ENCODE measurements at places on chromosomes 6 and 20.
A peak's percentile ranks its signal among the peaks of the same experiment; 100 is the strongest.

GRCh38 chr6:43671801-43672690, 15.5 kb downstream of the MRPS18A start:
- no peak for DNase-seq

DNA sequence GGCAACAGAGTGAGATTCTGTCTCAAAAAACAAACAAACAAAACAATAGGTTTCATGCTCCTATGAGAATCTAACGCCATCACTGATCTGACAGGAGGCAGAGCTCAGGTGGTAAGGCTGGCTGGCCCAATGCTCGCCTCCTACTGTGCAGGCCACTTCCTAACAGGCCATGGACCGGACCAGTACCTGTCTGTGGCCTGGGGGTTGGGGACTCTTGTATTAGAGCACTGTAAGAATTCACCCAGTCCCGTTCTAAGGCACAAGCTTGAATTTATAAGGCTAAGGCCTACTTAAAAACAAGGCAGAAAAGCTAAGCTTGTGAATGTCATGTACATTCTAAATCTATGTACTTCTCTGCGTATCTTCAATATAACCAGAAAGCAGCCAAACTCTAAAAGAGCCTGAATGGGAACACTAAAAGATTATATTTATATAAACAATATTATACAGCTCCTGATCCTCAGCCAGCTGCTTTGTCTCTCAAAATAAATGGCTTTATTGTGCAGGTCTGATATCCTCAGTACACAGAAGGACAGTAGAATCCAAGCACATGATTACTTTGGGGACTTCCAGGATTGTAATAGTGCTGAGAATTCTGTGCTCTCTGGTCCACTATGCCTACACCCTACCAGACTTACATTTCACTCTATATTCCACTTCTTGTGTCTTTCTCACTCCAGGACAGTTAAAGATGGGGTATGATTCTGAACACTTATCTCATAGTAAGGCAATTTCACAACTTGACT, 64.5 kb upstream of the DST start:
- DNase-seq: no peak

DNA sequence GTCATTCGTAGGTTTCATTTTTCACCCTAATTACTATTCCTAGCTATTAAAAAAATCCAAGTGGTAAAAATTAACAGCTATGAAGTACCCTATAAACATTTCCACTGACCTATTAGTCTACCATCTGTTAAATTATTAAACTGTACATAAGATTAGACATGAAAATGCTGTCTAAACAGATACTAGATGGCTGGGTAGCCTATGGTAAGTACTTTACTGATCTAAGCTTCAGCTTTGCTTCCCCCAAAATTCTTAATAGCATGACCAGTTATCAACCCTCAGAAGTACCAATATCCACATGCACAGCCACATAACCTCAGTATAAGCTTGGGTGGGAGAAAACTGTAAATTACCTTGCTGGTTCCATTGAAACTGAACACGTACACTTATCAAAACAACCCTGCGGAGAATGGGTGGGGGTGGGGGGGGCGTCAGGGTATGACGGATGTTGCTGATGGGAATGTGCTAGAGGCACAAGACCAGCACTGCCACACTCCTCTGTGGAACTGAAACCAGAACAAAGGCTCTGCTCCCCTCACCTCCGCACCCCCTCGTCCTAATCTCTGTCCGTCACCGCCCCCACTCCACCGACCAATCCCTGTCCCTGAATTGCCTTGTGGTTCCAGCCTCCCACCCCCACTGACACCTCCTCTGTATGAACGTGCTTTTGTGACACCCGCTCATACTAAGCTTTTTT, 45.3 kb downstream of the B4GALT5 start:
- no peak for DNase-seq

DNA sequence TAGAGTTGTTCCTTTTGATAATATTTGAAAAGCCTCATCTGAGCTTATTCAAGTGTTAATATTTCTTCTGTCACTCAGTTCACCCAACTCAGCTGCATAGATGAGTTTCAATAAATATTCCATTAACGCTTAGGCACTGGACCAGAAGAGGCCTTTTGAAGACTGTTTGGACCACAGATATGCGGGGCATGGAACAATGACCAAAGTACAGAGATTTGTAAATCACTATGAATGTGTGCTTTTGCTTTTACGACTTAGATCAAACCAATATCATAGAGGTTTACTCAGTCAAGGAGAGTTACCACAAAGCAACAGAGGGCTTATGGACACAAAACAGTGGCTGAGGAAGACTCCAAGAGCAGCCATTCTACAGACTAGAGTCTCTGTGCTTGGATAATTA, 99.9 kb downstream of the RTN4IP1 start:
- DNase-seq: no peak

- DNase-seq: peak; percentile 51
Measured at GRCh38 chr20:43537921-43538877, 20.6 kb upstream of the SGK2 start.

DNA sequence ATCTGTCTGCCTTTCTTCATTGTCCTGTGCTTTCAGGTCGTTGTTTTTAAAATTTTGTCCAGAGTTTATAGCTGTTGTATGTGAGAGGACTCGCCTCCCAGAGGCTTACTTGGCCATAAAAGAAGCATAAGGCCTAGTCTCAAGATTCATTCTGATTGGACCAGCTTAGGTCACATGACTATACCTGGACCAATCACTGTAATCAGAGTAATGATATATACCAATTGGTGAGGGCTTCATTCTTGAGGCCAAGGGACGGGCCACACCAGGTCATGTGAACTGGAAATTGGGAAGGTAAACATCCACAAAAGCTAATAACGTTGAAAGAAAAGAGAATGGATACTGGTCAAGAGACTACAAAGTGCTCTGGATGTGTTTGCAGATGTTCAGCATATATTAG, 141.4 kb upstream of the SULF2 start:
- DNase-seq: no peak

DNA sequence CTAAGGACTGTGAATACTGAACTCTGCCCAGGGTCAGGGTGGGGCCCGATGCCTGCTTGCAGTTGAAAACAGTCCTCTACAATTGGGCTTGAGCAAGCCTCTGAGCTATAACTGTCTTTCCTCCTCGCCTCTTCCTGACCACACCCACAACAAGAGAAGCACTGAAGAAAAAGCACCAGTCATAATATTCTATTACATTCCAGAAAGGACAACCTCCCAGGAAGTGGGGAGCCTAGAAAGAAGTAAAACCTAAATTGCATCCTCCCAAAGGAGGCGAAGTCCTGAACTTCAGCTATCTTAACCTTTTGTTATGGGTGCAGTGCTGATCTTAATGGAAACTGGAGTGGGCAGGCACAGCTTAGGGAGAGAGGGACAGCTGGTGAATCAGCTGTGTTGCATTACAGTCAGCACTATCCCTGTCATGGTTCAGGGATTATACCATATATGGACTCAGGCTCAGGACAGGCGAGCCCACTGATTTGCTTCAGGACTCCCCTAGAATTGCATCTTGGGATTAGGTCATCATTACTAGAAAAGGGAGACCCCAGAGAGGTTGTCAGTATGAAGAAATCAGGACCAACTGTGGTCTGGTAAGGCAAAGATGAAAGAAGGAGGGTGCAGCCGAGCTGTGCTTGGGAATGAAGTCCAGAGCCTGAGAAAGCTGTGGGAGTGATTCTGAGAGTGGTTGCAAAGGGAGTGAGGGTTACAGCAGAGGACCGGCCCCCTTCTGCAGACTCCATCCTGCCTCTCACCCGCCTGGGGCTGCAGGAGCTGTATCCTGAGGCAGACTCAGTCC, 18.3 kb upstream of the TRAM2 start:
- DNase-seq: peak; percentile 36

DNA sequence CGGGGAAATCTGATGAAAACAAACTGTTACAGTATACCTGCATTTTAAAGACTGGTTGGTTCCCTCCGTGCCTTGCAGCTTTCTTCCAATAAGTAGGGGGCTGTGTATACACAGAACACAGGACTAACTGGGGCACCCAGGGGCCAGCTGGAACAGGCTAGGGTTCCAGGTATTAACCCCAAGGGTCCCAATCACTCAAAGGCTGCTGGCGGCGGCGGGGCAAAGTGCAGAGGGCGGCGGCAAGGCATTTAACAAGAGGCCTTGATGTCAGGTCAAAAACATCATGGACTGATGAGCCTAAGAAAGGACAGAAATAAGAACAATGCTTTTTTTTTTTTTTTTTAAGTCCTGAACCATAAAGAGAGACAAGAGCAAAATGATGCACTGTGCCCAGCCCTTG, 2.5 kb downstream of the PMEPA1 start:
- DNase-seq: no peak

- no peak for DNase-seq
Measured at GRCh38 chr6:30131947-30132497, 3.9 kb upstream of the TRIM40 start.

DNA sequence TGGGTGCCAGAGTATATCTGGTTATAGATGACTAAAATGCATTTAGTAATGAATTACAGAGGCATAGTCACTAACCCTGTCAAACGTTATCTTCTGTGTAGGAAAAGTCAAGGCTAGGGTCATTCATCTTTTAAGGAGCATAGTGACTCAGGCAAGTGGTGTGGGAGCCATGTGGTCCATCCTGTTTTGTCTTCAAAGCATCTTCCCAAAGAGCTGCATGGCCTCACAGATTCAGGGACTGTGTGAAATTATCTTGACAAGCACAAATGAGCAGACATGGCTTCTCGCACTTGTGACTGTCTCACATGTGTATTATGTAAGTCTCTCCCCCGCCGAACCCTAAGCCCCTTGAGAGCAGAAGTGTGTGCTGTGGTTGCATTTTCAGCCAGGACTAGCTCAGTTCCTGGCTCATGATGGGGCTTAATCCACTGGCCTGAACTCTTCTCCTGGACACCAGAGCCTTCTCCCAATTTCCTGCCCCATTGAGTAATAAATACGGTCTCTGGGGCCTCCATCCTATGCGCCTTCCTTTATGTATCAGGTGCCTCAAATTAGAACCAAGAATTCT, 769.1 kb downstream of the QKI start:
- DNase-seq: no peak

DNA sequence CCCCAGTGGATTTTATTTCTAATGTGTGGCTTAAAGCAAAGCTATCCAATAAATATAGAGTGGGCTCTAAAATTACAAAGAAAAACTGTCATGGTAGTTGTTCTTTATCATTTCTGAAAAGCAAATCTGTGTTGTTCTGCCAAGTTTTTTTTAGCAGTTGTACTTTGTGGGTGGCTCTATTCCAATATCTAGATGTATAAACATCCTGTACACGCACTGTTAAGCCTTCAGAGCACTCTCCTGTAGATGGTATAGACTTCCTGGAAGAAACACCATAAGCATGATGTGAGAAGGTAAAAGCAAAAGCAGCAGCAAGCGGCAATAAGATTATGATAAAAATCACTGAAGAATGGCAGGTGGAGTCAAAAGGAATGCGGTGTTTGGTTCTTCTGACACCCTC, 21.5 kb upstream of the TMEM30A start:
- DNase-seq: no peak

GRCh38 chr20:59824711-59825562, 108.5 kb downstream of the SYCP2 start:
- DNase-seq: no peak

DNA sequence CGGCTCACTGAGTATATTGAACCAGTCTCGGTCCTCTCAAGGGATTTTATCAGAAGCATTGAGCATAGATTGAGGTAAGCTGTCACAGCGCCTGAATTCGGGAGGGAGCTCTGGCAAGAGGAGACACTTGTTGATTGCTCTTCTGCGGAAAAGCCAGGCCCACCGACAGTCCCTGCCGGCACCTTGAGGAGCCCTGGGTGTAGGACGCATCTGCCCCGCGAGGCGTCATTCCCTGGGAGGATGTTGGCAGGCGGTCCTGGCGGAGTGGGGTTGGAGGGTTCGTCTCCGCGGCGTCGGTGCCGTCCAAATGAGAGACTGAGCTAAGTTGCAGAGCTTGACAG, 843 bp downstream of the FBXO9 start:
- peak; percentile 43 for DNase-seq

GRCh38 chr6:82616386-82617028, 252.9 kb downstream of the TPBG start:
- no peak for DNase-seq

- DNase-seq: no peak
Measured at GRCh38 chr20:33811776-33812151, 616 bp downstream of the CHMP4B start.

- DNase-seq: no peak
Measured at GRCh38 chr6:37511910-37512399, 12.3 kb upstream of the CCDC167 start.

- DNase-seq: peak; percentile 86
Measured at GRCh38 chr6:160534050-160534696, 129.9 kb downstream of the LPA start.

GRCh38 chr6:151290877-151291721, 51.3 kb downstream of the AKAP12 start:
- DNase-seq: peak; percentile 81

GRCh38 chr20:32804817-32805216, 14.9 kb upstream of the MAPRE1 start:
- no peak for DNase-seq

DNA sequence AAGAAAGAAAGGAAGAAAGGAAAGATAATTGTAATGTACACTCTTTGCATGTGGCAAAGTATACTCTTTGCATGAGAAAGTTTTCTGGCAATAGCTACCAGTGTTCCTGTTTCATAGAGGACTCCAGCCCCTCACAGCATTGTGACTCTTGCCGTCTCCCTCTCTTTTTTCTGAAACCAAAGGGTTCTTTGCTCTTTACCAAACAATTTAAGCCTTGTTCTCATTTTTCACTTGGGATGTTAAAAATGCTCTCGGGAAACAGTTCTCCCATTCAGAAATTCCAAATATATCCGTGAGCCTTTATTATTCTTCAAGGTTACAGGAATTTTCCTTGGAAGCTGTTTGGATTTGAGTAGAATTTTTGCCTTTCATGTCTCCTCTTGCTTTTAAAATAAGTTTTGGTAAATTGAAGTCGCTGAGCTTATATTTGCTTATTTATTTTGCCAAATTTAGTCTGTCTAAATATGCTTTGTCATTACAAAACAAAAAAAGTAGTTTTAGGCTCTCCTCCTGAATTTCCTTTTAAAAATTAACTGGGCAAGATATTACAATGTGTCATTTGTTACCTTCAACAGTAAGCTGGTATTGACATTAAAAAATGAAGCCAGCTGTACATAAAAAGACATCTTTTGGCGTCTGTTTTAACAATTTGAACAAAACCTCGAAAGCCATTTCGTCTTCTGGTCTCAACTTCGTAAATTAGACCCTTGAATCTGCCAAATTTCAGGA, 103.8 kb upstream of the ARMC2 start:
- DNase-seq: no peak

GRCh38 chr6:39367700-39368099, 45.2 kb upstream of the KCNK16 start:
- no peak for DNase-seq

DNA sequence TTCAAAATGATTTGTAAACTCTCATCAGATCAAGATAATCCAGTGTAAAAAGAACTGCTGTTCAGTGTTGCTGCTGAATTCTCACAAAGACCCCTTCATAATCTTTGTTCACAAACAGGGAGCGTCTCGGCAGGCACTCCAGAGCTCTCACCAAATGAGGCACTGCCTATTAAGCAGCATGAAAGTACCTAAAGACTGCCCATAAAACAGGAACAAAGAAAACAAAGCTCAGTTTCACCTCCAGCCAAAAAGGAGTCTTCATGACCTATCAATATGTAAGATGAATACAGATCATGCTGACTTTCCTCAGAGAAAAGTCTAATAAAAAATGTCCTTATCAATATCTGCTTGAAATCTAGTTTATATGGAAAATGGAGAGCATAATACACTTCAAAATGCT, 41.8 kb downstream of the GPR63 start:
- DNase-seq: no peak

- DNase-seq: no peak
Measured at GRCh38 chr20:50306478-50307423, 116.1 kb downstream of the CEBPB start.

Measured in ELF-1 (cell line).